CD14-positive monocyte (primary cell): ENCODE measurements at places on chromosomes 2 and 18.
A peak's percentile ranks its signal among the peaks of the same experiment; 100 is the strongest.

GRCh38 chr2:27347641-27348040, 8.9 kb downstream of the GTF3C2 start:
- DNase-seq, result no peak

DNA sequence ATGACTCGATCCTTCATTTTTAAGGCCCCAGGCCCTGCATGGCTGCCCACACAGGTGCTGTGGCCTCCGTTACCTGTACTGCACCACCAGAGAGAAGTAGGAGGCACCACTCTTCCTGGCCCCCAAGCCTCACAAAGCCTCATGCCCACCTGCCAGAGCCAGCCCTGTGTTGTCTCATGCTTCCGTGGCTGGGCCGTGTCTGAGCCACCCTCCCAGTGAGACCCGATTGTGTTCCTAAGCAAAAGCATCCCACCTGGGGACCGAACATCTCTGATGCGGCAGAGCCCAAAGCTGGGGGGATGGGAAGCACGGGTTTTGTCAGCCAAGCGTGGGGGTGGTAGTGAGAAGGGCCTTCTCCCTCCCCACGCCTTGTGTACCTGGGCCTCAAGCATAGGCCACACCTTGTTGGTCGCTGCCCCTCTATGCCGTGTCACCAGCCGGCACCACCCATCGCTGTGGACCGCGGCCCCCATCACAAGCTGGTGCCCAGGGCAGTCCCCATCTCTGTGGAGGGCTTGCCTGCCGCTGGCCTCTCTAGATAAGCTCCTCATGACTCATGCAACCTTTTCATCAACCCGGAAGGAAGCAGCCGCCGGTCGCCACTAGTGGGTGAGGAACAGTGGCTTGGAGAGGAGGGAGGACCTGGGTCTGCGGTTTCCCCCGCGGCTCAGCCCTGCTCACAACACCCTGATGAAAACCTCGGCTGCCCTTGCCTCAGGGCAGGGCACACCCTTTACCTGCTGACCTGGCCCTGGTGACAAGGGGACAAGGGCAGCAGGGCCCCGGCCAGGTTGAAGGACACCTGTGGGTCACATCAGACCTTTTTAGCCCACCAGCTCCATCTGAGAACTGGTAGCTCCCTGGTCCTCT, 2.7 kb upstream of the RNPEPL1 start:
- DNase-seq, result peak; percentile 96

DNA sequence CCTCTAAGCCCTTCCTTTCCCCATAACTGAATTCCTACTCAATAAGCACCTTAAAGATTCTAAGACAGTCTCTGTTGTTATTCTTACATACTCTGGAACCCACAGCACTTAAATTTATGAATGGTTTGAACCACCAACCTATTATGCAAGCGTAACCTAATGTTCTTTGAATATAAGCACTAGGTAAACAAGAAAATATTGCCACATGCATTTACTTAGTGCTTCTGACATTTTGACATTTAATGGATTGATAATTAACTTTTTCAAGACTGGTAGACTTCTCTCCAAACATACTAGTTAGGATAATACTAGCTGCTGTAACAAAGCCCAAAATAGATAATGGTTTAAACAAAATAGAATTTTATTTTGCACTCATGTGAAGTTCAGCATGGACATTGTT, 164.8 kb downstream of the ARHGAP15 start:
- no peak for DNase-seq

- DNase-seq, result no peak
Observed at GRCh38 chr2:1598041-1598710, 146.1 kb downstream of the PXDN start.

DNA sequence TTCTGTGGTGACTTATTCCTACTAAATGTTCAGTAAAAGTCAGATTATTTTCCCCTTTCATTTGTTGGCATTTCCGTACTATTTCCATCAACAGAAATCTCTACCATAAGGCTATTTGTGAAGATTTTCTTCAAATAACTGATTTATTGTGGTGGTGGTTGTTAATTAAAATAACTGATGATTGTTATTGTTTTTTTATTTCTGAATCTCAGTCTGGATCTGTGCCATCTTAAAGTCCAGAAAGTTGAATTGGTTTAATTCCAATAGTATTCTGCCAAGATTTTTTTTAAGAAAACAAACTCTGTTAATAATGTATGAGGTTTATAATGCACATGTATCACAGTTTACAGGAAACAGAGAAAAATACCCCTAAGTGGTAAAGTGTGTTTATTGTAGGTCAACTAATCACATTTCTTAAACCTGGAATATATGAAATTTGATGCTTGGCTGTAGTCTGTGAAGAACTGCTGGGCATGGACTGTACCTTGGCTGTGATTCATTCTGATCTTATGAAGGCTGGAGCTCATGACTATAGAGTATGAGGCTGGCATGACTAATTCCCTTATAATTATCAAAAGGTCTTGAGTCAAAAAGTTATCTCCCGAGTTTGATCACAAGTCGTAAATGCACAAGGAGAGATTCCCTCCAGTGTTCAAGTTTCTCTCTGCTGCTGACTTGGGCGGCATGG, 134.2 kb upstream of the RND3 start:
- DNase-seq, result no peak

- DNase-seq, result peak; percentile 52
Observed at GRCh38 chr2:202848813-202849212, 22.8 kb downstream of the ICA1L start.

- no peak for DNase-seq
Observed at GRCh38 chr18:75075016-75075305, 134.0 kb downstream of the PTGR3 start.

DNA sequence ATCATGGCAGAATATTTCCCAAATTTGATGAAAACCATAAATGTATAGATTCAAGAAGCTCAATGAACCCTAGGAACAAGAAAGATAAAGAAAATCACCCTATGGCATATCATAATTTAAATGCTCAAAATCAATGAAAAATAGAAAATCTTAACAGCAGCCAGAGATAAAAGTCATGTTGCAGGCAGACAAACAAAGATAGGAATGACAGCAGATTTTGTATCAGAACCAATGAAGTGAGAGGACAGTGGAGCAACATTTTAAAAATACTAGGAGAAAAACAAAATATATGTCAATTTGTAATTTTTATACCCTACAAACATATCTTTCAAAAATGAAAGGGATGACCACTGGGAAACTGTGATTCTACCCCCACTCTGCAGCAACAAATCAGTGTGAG, 203.3 kb downstream of the PIEZO2 start:
- DNase-seq, result no peak

- no peak for DNase-seq
Observed at GRCh38 chr2:88443353-88443938, 9.0 kb downstream of the FOXI3 start.

DNA sequence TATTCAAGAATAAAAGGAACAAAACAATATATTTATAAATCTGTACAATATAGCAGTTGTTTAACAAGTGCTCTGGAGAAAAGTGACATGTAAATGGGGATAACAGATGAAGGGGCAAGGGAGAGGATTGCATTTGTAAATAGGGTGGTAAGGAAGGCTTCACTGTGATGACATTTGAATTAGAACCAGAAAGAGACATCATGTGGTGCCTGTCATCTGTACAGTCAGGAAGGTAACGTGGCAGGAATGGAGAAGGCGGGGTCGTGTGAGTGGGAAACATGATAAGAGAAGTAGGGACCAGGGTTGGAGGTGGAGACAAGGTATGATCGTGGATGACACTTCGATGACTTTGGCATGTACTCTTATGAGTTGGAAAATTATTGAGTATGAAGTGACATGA, 1393.6 kb upstream of the NXPH2 start:
- DNase-seq, result no peak

DNA sequence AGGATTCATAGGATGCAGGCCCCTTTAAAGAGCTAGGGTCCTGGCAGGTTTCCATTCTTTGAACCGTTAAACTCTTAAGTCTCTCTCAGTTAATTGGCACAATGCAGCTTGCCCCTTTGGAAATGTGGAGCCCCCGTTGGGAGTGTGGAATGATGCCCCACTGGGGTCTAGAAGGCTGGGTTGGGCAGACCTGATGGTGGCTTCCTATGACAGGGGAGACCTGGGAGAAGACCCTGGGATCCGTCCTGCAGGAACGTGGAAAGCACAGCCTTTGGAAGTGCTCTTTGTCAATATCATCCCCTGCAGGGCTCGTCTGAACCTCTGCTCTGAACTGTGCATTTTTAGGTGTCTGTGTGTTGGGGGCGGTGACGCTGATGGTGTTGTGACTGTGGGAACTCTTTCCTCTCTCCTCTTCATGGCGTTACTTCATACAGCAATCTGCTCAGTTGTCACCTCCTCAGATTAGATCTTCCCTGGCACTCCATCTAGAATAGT, 190.6 kb downstream of the MYCN start:
- no peak for DNase-seq

- no peak for DNase-seq
Observed at GRCh38 chr2:119475857-119476244, 44.2 kb downstream of the TMEM37 start.

GRCh38 chr2:145258903-145259579, 739.1 kb upstream of the ZEB2 start:
- DNase-seq, result peak; percentile 53

- DNase-seq, result no peak
Observed at GRCh38 chr18:2192562-2192961, 378.7 kb downstream of the METTL4 start.

DNA sequence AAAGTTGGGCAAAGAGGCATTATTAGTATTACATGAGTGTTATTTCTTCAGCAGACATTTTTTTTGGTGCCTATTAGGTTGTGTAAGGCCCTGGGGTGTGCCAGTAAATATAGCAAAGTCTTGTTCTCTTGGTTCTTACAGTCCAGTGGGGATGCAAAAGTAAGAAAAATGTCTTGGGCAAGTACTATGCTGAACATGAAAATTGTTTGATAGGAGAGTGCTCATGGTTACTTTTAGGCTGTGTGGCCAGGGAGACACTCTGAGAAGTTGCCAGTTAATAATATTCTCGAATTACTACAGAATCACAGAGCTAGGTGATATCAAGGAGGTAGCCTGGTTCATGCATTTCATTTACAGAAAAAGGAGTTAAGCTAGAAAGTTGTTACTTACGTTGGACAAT, 1.9 kb downstream of the AGFG1 start:
- DNase-seq, result no peak

DNA sequence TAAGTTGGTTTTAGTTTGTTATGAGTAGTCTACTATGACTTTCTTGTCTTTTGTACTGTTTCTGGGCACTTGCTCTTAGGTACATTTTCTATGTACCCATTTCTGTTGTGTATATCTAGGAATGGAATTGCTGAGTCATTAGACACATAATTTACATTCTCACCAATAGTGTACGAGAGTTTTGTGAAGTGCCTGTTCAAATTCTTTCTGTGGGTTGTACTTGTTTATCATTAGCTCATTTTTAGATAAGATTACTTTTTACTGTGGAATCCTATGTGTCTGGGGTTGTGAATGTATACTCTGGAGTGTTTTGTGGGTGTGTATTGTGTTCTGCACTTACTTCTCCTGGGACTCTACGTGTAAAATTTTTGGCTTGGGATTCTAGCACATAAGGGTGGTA, 36.6 kb upstream of the CD28 start:
- no peak for DNase-seq

DNA sequence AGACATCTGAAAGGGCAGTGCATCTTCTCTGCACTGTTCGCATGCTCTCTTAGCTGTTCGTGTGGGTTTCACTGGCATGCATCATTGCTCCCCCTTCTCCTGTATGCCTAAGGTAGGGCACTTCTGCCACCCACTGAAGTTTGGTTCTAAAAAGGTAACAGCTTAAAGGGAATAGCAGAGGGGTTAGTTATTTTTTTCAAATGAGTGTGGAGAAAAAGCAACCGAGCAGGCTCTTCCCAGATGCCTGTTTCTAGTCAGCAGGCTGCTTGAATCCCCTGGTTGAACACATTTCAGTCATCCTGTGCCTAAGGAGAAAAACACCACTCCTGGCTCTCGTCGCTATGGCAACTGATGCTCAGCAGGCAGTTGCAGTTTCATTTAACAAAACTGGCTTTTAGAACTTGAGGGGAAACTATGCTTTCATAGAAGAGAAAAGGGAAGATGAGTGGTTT, 69.8 kb upstream of the GALNT3 start:
- DNase-seq, result no peak

DNA sequence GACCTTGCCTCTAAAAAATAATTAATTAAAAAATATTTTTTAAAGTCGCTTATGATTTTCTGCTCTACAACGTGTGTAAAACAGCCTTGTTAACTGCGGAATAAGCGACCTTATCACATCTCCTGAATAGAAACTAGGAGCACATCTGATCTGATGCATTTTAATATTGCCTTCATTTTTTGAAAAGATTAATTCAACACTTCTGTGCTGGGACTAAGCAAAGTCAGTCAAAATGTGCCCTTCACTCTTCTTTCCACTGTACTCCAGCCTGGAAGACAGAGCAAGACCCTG, 12.6 kb downstream of the CLEC4F start:
- DNase-seq, result no peak

GRCh38 chr2:239949537-239949936, 75.6 kb downstream of the NDUFA10 start:
- no peak for DNase-seq

DNA sequence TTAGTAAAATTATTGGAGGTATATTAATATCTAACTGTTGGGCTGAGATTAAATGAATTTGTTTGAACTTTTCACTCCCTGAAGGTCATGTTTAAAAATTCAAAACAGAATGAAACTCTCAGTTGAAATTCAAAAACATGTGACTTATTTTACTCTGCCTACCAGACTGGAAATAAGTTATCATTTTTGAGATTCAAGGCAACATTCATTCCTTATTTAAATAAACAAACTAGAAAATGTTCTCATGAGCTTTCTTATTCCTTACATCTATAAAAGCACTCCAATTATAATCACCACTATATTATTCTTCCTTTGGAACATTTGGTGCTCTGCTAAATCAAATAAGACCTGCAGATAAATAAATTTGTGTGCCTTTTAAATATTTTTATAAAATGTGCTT, 217.8 kb downstream of the CDH2 start:
- no peak for DNase-seq

DNA sequence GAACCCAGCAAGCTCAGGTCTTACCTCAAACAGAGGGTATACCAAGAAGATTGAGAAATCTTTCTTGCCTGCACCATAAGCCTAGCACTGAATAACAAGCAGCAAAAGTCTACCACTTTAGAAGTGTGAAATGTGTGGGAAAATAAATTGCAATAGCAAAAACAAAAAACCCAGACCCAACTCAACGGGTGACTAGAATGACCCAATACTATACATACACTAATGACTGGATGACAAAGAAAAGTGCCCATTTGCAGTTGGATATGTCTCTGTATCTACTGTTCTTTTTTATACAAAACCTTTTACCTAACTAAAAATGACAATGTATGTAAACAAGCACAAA, 950.6 kb downstream of the TRIB2 start:
- no peak for DNase-seq

DNA sequence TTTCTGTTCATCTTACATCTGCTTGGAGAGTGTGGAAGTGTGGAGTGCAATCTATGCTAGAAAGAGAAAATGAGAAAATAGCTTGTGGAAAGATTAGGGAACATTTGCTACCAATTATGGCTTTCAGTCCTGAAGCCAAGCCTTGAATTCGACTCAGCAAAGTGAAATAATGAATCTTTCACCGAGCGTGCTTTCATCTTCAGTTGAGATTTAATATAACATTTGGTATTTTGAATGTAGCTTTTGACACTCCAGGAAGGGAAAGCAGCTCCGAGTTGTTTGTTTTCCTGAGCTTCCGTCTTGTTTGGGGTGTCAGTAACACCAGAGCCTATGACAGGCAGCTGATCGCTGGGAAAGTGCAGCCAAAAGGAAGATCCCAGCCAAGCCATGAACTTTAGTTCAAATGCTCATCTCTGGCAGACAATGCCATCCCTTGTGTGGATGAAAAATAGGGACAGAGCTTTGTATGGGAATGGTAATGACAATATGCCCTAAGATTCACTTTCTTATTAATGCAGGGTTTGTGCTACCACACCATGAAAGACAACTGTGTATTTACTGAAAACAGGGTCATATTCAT, 25.0 kb upstream of the PHLPP1 start:
- DNase-seq, result no peak
